ENCODE measurements at places on chromosomes 6 and 20. TPM values are rescaled to one million over a fixed set of nuclear protein-coding genes. Genes with fewer than 3 reads are reported as not detected.

DNA sequence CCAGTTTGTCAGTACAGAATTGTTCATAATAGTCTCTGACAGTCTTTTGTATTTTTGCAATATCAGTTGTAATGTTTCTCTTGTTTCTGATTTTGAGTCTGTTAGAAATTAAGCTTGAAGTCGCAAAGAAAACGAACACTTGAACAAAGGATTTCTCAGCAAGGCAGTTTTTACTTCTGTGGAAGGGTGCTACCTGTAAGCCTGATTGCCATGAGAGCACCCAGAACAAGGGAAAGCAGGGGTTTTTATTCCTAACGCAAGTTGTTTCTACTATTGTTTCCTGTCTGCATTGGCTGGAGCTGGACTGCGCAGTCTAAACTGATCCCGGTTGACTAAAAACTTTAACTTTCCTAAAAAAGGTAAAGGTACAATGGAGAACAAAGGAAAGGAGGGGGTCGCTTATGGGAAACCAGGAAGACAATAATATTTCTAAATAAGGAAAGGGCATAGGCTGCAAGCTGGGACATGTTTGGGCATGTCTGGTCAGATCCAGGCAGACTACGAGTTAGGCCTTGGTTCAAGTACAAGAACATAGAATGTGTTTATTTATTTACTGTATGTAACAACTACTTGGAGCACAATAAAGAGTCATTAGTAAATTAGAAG, 28.5 kb downstream of the HLA-B start:
- no peak for DNase-seq
- H3K27me3 ChIP-seq: peaks cover 1% of the 10 kb centered on the region
- no peak overlapping the region for H3K4me3 ChIP-seq
- H3K4me1 ChIP-seq: no peaks in the 10 kb centered on the region
- peaks cover 4% of the 10 kb centered on the region for H3K36me3 ChIP-seq

DNA sequence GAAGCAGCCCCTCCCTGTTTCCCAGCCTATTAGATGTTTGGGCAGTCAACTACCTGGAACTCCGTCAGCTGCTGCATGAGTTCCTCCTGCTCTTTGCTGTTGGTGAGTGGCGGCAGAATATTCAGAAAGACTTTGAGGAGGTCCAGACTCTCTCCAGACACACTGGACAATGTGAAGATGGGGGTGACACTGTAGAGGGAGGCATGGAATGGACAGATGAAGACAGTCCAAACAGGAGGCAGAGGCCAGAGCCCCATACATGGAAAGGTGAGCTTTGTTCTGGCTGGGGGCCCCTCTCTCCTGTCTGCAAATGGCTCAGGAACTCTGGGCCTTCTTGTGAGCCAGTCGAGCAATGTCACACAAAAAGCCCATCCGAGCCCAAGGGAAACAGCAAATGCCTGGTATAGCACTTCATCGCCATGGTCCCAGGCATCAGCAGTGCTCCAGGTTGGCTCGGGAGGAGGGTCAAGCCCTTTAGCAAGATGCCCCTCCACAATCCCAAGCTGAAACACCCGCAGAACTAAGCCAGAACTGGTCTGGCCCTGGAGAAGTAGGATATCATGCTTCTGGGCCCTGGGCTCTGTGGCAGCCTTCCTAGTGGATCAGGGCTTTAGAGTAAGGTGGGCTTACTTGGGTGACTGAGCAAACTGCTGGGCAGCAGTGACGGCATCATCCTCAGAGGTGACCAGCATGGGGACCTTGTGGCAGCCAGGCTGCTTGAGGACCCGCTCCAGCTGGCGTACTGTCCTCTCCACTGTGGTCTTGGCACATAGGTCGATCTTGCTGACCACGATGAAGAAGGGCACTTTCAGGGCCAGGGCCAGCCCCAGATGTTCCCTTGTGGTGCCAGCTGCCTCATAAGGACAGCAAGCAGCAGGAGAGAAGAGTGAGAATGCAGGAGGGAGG, 4.9 kb downstream of the GTPBP2 start:
- peaks cover 45% of the 10 kb centered on the region for H3K4me1 ChIP-seq
- peak overlapping the region; percentile 42 for H3K27ac ChIP-seq
- peak overlapping the region; percentile 73 for H3K4me3 ChIP-seq
- DNase-seq: no peak
- H3K36me3 ChIP-seq: peaks cover 50% of the 10 kb centered on the region
- H3K27me3 ChIP-seq: peaks cover 7% of the 10 kb centered on the region

GRCh38 chr6:14966906-14967711, 278.8 kb upstream of the JARID2 start:
- H3K27me3 ChIP-seq: no peaks in the 10 kb centered on the region
- H3K27ac ChIP-seq: no peak overlapping the region
- DNase-seq: no peak
- H3K36me3 ChIP-seq: no peaks in the 10 kb centered on the region
- no peak overlapping the region for H3K4me3 ChIP-seq

- H3K27ac ChIP-seq: no peak overlapping the region
- H3K36me3 ChIP-seq: no peaks in the 10 kb centered on the region
- peaks cover 9% of the 10 kb centered on the region for H3K4me1 ChIP-seq
- H3K4me3 ChIP-seq: no peak overlapping the region
- no peak for DNase-seq
- no peaks in the 10 kb centered on the region for H3K27me3 ChIP-seq
Observed at GRCh38 chr20:59101961-59102360, 59.4 kb upstream of the PRELID3B start.

DNA sequence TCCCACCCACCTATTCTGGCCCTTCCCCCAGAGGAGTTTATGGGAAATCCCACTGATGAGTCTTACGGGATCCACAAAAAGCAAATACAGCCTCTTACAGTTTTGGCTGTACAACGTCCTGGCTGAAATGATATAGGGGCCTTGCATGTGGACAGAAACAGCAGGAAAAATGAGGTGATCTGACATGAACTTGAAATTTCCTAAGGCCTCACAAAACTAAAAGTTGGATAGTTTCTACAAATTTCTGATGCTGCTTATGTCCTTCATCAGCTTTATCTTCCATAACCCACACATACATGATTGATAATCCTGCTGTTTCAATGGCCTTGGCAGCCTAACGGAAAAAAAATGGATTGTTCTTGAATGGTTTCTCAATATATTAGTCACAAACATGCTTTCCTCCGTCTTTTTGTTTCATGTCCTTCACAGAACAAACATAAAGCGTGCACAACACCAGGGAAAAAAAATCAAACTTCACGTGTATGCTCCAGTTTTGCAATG, 118.8 kb downstream of the BMP5 start:
- H3K27me3 ChIP-seq: no peaks in the 10 kb centered on the region
- H3K4me3 ChIP-seq: no peak overlapping the region
- no peak for DNase-seq
- H3K27ac ChIP-seq: no peak overlapping the region
- no peaks in the 10 kb centered on the region for H3K4me1 ChIP-seq
- no peaks in the 10 kb centered on the region for H3K36me3 ChIP-seq

- no peaks in the 10 kb centered on the region for H3K4me1 ChIP-seq
- H3K4me3 ChIP-seq: no peak overlapping the region
- H3K27ac ChIP-seq: no peak overlapping the region
Observed at GRCh38 chr6:142550310-142551063, 248.7 kb downstream of the ADGRG6 start.

GRCh38 chr6:28633445-28634215, 107.9 kb downstream of the GPX5 start:
- DNase-seq: no peak
- no peak overlapping the region for H3K27ac ChIP-seq
- peaks cover 14% of the 10 kb centered on the region for H3K4me1 ChIP-seq
- H3K27me3 ChIP-seq: peaks cover 17% of the 10 kb centered on the region

GRCh38 chr6:132198896-132199295, 202.4 kb downstream of the MOXD1 start:
- no peak overlapping the region for H3K4me3 ChIP-seq
- H3K36me3 ChIP-seq: no peaks in the 10 kb centered on the region
- no peaks in the 10 kb centered on the region for H3K4me1 ChIP-seq

- H3K27ac ChIP-seq: no peak overlapping the region
- no peak for DNase-seq
- no peaks in the 10 kb centered on the region for H3K36me3 ChIP-seq
- no peak overlapping the region for H3K4me3 ChIP-seq
- H3K27me3 ChIP-seq: no peaks in the 10 kb centered on the region
- H3K4me1 ChIP-seq: peaks cover 2% of the 10 kb centered on the region
Observed at GRCh38 chr6:235763-236360, 56.4 kb upstream of the DUSP22 start.

DNA sequence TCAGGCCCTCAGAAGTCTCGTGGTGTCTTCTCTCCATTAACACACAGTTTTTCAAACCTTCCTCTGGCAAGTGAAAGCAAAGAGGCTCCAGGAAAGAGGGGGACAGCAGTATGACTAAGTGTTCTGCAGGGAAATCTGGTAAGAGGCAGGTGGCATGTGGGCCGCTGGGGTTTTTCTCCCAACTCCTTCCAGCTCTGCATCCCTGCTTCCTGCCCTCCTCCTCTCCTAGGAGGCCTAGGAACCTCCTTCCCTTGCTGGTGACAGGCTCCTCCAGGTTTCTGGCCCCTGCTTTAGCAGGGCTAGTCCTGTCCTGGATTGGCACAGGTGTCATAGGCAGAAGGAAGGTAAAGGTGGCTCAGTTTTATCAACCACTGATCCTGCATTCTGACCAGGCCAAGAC, 7.6 kb upstream of the ITCH start:
- H3K27me3 ChIP-seq: no peaks in the 10 kb centered on the region
- no peaks in the 10 kb centered on the region for H3K36me3 ChIP-seq
- no peak overlapping the region for H3K4me3 ChIP-seq
- no peak overlapping the region for H3K27ac ChIP-seq

GRCh38 chr6:126063512-126064146, 77.3 kb downstream of the TRMT11 start:
- H3K4me3 ChIP-seq: no peak overlapping the region
- no peaks in the 10 kb centered on the region for H3K4me1 ChIP-seq
- no peak overlapping the region for H3K27ac ChIP-seq
- no peaks in the 10 kb centered on the region for H3K27me3 ChIP-seq
- no peaks in the 10 kb centered on the region for H3K36me3 ChIP-seq
- DNase-seq: no peak

DNA sequence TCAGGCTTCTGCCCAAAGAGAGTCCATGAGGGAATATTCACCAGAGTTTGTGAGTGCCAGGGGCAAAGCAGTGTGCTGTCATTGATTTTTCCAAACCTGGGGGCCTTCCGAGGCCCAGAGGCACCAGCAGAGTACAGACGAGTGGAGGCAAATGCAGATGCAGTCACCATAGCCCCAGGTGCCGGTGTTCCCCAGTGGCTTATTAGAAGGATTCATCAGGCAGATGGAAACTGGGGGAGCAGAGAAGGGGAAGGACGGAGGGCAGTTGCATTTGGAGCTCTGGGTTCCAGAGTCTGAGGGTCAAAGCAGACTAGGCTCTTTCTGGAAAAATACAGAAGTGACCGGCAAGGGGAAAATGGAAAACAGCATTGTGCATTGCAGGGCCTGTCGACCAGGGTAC, 184.2 kb downstream of the ANKRD60 start:
- H3K27me3 ChIP-seq: peaks cover 9% of the 10 kb centered on the region
- no peak overlapping the region for H3K27ac ChIP-seq
- peaks cover 31% of the 10 kb centered on the region for H3K4me1 ChIP-seq
- no peaks in the 10 kb centered on the region for H3K36me3 ChIP-seq
- no peak overlapping the region for H3K4me3 ChIP-seq

DNA sequence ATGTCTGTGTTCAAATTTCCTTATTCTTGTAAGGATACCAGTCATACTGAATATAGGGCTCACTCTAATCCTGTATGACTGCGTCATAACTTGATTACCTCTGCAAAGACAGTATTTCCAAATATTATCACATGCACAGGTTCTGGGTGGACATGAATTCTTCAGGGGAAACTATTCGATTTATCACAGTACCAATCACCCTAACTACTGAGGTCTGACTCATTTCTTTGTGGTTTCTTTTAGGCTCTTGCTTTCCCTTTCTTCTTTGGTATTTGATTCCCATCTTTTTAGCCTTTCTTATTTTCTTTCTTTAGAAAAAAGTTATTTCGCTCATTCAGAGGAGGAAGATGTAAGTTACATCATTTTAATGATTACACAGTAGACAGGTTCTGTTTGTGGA, 40.3 kb upstream of the TBX18 start:
- no peaks in the 10 kb centered on the region for H3K4me1 ChIP-seq
- no peak overlapping the region for H3K4me3 ChIP-seq
- H3K36me3 ChIP-seq: no peaks in the 10 kb centered on the region

DNA sequence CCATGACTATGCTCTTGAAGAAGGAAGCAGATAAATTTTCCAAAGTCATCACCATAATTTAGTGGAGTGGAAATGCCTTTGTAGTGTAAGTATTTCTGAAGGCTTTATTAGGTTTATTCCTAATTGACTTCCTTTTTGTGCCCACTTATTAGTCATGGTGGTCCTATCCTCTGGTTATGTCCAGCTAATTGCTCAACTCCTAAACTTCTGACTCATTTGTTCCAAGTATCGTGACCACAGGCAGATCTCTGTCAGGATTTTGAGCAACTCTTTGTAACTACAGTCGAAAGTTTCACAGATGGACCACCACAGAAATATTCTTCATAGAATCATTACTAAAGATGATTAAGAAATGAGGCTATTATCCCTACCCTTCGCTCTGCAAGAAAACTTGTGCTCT, 315.6 kb upstream of the PTCHD4 start:
- no peak for DNase-seq
- no peaks in the 10 kb centered on the region for H3K36me3 ChIP-seq
- no peak overlapping the region for H3K27ac ChIP-seq
- H3K4me3 ChIP-seq: no peak overlapping the region
- no peaks in the 10 kb centered on the region for H3K27me3 ChIP-seq

DNA sequence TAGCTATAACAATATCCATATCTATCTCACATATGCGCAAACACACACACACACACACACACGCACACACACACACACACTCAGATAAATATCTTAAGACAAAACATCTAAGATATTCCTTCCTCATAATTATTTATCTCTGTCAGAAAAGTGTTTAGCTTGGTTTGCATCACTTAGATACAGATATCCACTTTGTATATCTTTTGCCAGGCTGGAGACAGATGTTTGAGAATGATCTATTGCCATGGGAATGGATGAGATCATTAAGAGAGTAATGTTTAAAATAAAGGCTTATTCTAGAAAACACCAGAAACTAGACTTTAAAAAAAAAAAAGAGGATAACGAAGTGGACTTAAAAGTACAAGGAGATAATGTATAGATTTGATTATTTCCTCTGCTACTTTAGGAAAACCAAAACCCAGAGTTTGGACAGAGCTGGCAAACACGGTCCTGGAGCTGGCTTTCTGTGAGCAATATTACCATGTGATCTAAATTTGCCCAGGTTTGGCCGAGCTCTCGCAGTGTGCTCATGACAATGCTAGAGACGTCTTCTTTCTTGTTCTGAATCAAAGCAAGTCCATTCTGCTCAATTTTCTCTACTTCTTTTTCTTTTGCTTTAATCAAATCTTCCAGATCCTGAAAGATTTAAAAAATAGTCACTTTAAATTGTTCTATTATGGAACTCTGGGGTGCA, 411.8 kb downstream of the SYNE1 start:
- H3K27ac ChIP-seq: no peak overlapping the region
- H3K4me3 ChIP-seq: no peak overlapping the region
- no peak for DNase-seq
- H3K4me1 ChIP-seq: no peaks in the 10 kb centered on the region
- H3K27me3 ChIP-seq: peaks cover 2% of the 10 kb centered on the region
- peaks cover 29% of the 10 kb centered on the region for H3K36me3 ChIP-seq

CLPSL1 gene
- total RNA-seq: not detected

GPR6 gene
- total RNA-seq: not detected

GNAS-AS1 gene
- 4.9 TPM for total RNA-seq

TTK gene
- 6.6 TPM for total RNA-seq

FERMT1 gene
- total RNA-seq: 0.62 TPM

ACTL10 gene
- total RNA-seq: not detected

ID4 gene
- 5.6 TPM for total RNA-seq

PSORS1C2 gene
- 0.38 TPM for total RNA-seq

TRIM40 gene
- not detected for total RNA-seq

OXT gene
- total RNA-seq: not detected

All from endothelial cell (in vitro differentiated cells).